Fibroblast of pulmonary artery (primary cell): ENCODE measurements at places on chromosomes 4 and X.

DNA sequence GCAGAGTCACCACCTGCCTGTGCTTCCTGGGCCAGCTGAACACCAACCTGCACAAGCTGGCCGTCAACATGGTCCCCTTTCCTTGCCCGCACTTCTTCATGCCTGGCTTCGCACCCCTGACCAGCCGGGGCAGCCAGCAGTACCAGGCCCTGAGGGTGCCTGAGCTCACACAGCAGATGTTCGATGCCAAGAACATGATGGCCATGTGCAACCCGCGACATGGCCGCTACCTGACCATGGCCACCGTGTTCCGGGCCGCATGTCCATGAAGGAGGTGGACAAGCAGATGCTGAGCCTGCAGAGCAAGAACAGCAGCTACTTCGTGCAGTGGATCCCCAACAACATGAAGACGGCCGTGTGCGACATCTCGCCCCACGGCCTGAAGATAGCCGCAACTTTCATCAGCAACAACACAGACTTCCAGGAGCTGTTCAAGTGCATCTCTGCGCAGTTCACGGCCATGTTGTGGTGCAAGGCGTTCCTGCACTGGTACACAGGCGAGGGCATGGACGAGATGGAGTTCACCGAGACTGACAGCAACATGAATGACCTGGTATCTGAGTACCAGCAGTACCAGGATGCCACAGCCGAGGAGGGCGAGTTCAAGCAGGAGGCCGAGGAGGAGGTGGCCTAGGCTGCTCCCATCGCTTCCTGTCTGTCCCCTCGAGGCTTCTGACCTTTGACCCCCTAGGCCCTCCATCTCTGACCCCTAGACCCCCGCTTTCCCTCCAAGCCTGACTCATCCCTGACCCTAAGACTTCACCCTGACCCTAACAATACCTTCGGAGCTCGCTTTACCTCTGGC is 170.3 kb downstream of the THOC2 start:
- no peak for DNase-seq

GRCh38 chr4:87240341-87240740 is 19.9 kb upstream of the KLHL8 start:
- no peak for DNase-seq

- DNase-seq = no peak
Measured at GRCh38 chr4:83748711-83749110, 212.8 kb downstream of the GPAT3 start.

GRCh38 chr4:40848940-40849339 is 99.2 kb downstream of the NSUN7 start:
- DNase-seq = peak; percentile 25

DNA sequence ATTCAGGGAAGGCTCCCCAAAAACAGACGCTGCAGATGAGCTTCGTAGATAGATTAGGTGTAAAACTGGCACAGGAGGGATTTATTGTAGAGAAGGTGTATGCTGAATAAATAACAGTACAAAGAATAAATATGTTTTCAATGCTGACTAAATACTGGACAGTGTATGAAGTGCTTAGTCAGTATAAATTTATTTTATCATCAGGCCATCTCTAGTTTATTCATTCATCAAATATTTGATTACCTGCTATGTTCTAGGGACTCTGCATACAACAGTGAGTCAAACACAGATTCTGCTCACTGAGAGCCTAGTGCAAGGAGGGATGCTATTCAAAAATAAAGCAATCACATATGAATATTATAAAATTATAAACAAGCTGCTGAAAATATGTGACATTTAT is 63.6 kb upstream of the TSPAN5 start:
- DNase-seq = no peak

DNA sequence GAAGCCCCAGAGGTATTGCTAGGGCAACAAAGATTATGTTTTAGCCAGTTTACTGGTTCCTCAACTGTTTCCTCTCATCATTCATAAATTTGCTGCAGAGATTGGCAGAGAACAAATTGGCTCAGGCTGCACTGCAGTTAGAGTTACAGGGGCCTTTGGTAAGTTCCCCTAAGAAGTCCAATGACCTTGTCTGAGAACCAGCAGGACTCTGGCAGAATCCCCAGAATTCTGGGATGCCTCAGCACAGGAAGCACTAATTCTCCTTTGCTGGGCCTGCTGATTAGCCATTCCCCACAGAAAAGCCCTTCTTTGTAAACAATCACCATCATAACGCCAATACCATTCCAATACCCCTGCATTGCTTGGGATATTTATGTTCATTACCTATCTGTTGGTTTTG is 151.3 kb downstream of the USP46 start:
- DNase-seq = no peak

GRCh38 chr4:111400741-111401140 is 744.5 kb upstream of the FAM241A start:
- peak; percentile 48 for DNase-seq

DNA sequence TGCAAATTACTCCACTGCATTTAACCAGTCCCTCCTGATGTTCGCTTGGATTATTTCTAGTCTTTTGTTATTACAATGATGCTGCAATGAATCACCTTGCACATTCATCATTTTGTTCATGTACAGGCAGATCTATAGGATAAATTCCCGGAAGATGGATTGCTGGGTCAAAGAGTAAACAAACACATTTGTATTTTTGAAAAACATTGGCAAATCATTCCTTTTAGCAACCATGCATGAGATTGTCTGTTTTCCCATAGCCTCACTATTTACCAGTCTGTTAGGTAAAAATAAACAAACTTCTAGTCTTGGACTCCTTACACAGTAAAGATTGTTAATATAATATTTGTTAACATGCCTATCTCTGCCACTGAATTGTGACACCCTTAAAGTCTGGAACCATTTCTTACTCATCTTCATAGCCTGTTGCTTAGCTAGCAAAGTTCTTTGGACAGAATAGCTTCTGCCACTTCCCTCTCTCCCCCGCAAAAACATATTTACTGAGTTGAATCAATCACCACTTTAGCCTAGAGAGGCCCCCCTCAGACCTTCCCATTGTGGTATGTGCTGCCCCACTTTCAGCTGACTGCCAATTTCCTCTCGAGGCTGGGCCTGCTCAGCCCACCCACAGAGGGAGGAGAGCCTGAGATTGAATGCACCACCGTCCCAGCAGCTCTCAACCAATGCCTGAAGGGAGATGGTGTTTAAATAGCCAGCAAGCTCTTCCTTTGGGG is 108.4 kb upstream of the ATXN3L start:
- peak; percentile 71 for DNase-seq

DNA sequence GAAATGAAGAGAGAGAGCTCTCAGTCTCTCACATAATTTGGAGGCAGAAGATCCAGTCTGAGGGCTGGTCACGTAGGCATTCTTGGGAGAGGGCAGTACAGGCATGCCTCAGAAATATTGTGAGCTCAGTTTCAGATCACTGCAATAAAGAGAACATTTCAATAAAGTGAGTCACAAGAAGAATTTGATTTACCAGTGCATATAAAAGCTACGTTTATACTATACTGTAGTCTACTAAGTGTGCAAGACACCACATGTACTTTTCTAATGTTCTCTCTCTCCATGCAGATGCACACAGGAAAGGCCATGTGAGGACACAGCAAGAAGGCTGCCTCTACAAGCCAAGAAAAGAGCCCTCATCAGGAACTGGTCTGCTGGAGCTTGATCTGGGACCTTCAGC is 583.5 kb upstream of the FAT1 start:
- DNase-seq = no peak

DNA sequence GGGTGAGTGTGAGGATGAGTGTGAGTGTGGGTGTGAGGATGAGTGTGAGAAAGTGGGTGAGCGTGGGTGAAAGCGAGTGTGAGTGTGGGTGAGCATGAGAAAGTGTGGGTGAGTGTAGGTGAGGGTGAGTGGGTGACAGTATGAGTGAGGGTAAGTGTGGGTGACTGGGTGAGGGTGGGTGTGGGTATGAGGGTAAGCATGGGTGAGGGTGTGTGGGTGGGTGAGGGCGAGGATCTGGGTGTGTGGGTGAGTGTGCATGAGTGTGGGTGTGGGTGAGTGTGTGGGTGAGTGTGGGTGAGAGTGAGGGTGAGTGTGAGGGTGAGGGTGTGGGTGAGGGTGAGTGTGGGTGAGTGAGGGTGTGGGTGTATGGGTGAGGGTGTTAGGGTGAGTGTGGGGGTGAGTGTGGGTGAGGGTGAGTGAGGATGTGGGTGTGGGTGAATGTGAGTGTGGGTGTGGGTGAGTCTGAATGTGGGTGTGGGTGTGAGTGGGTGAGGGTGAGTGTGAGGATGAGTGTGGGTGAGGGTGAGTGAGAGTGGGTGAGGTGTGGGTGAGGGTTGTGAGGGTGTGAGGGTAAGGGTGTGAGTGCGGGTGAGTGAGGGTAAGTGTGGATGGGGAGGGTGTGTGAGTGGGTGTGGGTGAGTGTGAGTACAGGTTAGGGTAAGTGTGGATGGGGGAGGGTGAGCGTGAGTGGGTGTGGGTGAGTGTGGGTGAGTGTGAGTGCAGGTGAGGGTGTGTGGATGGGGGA is 48.9 kb downstream of the ING2 start:
- DNase-seq = no peak
